Fibroblast of upper back skin (primary cell): ENCODE measurements at places on chromosomes 6 and 20.

DNA sequence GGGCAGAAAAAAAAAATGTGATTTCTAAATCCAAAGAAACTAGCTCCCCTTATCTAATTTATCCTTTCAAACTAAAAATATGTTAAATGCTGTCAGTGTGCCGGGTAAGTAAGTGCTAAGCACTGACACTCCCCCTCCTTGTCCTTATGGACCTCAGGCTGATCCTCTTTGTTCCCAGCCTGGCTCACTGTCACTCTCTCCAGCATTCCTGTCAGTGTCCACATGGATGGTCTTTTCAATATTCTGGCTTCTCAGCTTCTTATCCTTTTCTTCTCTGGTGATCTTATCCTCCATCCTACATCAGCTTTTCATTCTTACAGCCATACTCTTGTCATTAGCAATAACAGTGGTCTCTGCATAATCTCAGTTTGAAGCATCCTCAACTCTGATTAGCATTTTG is 55.0 kb downstream of the BCKDHB start:
- DNase-seq: no peak

GRCh38 chr6:5814116-5814515 is 192.6 kb downstream of the NRN1 start:
- DNase-seq: no peak

GRCh38 chr20:53890443-53891305 is 179.7 kb downstream of the BCAS1 start:
- DNase-seq: no peak

GRCh38 chr6:586553-586952 is 70.3 kb downstream of the HUS1B start:
- DNase-seq: no peak

DNA sequence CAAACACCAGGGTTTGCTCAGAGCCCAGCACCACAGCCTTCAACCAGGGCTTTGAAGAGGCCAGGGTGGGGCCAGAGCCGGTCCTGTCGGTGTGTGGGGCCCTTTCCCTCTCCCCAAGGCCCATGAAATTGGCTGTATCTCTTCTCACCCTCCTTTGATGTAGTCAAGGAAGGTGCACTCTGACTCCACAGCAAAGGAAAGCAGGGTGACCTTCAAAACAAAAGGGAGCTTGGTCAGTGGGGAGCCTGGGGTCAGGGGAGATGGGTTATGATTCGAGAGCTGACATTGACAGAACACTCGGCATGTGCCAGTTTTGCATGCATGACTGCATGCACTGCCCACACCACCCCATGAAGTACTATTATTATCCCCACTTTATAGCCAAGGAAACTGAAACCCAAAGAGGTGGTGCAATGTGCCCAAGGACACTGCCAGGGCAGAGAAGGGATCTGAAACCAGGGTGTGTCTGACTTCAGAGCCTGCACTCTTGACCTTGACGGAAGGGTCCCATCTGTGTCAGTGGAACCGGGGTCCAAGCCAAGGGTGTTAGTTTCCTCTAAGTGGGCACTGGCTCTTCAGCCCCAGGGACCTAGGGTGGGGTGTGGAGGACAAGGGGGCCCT is 55.4 kb downstream of the RAB44 start:
- no peak for DNase-seq

DNA sequence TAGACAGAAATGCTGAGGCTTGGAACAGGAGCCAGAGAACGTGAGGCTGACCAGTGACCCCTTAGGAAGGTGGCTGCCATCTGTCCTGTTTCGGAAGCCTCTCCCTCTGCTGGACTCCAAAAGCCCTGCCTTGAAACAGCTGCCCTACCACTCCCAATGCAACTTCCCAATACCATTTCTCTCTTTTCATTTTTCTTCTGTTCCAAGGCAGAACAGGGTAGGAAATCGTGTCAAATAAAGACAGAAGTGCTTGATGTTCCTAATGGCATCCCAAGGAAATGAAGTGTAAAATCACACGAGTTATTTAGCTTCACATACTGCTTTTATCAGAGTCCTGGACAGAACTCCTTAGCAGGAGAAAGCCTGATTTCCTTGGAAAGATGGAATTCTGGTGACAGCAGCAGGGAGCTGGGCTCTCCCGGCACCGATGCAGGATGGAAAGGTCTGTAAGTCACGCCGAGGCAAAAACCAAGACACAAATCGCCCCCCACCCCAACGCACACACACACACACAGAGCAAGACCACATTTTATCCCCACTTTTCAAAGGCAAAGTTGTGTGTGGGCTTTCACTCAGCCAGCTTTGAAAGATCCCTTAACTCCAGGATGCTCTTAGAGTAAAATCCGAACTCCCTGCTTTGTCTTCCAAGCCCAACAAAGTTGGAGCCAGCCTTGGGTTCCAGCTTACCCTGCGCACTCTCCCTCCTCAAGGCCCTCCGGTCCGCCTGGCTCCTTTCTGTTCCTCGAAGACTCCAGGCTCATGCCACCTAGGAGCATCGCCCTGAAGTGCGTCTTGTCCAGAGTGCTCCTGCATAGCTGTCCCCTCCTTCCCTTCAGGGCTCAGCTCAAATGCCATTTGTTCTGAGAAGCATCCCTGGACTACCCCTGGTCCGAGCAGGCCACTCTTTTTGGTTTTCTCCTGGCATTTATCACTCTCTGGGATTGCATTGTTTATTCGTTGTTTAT is 11.6 kb upstream of the STX16 start:
- no peak for DNase-seq

- DNase-seq: peak; percentile 77
These were observed 13.8 kb upstream of the TLDC2 start for GRCh38 chr20:36861875-36862801.

- DNase-seq: no peak
These were observed 38.6 kb downstream of the ATXN1 start for GRCh38 chr6:16722630-16723029.

- DNase-seq: peak; percentile 28
These were observed 92.7 kb upstream of the ARMC2 start for GRCh38 chr6:108755257-108756240.

DNA sequence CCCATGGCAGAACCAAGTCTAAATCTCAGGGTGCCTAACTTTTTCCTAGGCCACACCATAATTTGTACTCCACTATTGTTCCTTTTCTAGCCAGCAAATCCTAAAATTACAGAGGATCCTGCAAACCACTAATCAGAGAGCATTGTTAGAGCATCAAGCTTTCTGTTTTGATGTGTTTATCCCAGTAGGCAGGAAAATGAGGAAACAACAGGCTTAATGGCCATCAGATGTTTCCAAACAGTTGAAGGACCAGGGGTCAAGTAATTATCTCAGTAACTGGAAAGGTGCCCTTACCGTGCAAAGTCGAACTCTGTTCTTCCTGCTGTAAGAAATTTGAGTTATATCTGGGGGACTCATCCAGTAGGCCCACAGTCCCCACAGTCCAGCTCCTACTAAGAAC is 58.7 kb downstream of the RALY start:
- DNase-seq: no peak

- peak; percentile 27 for DNase-seq
These were observed 1.4 kb downstream of the NFYA start for GRCh38 chr6:41073968-41074691.

GRCh38 chr6:107846262-107846795 is 22.2 kb upstream of the SCML4 start:
- no peak for DNase-seq

DNA sequence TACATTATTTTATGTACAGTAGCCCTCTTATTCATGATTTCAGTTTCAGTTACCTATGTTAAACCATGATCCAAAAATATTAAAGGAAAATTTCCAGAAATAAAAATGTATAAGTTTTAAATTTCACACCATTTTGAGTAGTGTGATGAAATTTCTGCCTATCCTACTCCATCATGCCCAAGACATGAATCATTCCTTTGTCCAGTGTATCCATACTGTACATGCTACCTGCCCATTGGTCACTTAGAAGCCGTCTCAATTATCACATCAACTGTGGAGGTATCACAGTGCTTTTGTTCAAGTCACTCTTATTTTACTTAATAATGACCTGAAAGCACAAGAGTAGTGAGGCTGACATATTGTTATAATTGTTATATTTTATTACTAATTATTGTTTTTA is 32.3 kb upstream of the PLCB4 start:
- DNase-seq: peak; percentile 26

- DNase-seq: no peak
These were observed 144.5 kb downstream of the LPA start for GRCh38 chr6:160519603-160520042.

GRCh38 chr6:33967265-33967767 is 163.5 kb upstream of the MLN start:
- no peak for DNase-seq

- DNase-seq: no peak
These were observed 4.9 kb downstream of the MAPK13 start for GRCh38 chr6:36135053-36135731.

GRCh38 chr6:143844006-143844405 is 868 bp downstream of the LTV1 start:
- no peak for DNase-seq

DNA sequence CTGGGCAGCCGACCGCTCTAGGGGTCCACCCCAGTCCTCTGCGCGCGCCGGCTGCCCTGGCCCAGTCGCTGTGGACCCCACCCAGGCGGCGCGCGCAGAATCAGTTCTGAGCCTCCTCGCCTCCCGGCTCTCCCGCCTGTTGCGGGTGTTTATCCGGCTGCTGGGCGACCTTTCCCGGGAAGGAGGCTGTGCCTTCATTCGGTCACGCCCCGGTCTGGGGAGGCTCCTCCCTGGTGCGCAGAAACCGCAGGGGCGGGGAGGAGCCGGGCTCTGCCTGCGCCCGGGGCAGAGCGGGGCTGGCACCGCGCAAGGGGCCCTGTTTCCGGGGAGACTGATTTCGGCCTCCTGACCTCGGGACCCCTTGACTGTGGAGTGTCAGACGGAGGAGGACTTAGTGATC is 80.8 kb upstream of the EYS start:
- DNase-seq: no peak
